ENCODE measurements at places on chromosomes 5 and 9.

DNA sequence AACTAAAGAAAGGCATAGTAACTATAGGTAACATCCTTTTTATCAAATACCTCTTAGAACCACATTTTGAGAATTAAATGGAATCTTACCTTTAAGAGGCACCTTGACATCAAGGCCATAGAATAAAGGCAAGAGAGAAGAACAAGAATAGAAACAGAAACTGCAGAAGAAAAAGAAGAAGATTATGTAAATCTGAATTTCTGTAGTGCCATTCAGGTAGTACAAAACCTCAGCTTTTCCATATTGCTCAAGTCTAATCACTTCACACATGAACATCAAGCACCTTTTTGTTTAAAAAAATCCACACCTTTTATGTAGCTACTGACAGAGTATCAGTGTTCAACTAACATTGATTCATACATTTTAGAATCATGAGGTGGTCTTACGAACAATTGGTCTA is 91.8 kb upstream of the DPYSL3 start:
- no peak for DNase-seq

- no peak for DNase-seq
Observed at GRCh38 chr9:115200711-115201505, 83.0 kb upstream of the TNC start.

DNA sequence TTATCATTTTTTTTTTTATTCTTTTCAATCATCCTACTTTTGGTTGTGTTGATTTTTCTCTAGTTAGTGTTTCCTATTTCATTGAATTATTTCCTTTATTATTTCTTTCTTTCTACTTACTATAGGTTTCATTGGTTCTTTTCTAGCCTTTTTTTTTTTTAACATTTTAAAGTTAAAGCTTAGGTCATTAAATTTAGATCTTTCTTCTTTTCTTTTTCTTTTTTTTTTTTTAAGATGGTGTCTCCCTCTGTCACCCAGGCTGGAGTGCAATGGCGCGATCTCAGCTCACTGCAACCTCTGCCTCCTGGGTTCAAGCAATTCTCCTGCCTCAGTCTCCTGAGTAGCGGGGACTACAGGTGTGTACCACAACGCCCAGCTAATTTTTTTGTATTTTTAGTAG is 43.0 kb upstream of the PPP2CA start:
- no peak for DNase-seq

DNA sequence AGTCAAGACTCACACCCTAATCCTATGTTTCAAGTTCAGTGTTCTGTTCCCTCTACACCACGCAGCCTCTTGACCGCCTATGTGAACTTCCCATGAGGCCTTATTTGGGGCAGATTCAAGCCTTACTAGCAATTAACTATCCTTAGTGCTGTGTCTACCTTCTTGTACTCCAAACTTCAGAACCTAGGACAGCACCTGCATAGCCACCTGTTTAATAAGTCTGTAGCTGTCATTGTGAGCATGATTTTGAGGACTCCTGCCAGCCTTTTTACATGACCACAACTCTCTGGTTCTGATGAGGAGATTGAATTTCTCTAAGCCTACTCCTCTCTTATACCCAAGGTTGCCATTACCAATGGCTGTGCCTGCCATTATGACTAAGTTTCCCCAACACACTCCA is 50.8 kb upstream of the PCSK1 start:
- DNase-seq, result no peak

DNA sequence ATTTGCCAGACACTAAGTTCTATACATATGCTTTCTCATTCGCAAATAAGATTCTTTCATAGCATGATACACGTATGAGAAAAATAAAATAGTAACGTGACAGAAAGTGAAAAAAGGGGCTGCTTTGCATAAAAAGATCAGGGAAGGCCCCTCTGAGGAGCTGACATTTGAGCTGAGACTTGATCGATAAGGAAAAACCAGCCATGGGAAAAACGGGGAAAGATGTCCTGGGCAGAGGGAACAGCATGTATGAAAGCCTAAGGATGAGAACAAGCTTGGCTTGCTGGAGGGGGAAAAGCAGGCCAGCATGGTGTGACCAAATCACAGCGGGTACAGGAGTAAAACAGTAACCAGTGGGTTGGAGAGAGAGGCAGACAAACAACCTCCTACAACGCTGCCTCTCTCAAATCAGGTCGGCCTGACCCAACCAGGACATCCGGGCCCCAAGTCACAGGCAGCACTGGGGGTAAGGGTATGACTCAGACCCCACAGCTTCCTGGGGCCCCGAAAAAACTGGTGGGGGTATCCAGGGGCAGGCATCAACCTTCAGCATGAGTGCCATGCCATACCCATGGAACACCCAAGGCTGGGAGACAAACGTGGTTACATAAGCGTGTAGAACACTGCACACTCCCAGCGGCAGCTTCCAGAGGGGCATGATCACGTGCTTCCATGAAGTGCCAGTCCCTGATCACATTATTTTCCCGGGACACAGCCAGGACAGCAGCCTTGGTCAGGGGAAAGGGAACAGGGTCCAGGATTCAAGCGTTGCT is 2.2 kb downstream of the TNIP1 start:
- DNase-seq, result peak; percentile 65

GRCh38 chr5:78586251-78586650 is 62.3 kb downstream of the LHFPL2 start:
- DNase-seq, result no peak

DNA sequence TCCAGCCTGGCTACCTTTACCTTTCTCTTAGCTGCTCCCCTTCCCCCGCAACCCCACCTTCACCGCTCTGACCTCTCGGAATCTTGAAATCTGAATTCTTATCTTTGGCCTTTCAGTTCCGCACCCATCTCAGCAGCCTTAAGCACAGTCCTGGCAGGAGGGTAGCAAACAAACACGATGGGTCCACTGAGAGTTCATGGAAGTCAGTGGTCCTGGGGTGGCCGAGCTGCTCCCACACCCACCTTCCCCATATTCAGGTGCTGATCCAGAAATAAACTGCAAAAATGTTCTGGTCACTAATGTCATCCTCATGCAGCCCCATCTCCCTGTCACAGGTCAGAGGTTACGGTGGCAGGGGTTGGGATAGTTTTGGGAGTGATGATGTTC is 59.6 kb upstream of the TBC1D2 start:
- DNase-seq, result no peak

GRCh38 chr5:157521704-157522029 is 53.9 kb downstream of the ADAM19 start:
- no peak for DNase-seq

DNA sequence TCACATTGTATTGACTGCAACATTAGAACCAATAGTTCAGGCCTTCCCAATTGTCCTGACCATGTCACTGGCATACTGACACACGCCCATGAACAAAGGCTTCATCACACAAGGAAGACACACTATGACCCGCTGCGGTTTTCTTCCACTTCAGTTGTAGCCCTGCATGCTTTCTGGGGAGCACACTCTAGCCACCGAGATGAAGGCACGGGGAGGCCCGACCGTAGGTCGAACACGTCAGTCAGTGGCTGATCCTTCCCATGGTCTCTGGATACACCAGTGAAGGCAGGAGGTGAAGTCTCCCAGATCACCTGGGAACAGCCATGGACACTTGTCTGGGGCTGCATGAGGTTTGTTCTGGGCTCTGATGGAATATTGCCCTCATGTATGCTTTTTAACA is 224.7 kb downstream of the FSTL4 start:
- DNase-seq, result no peak

- no peak for DNase-seq
Observed at GRCh38 chr5:6080930-6081726, 297.2 kb downstream of the MED10 start.

GRCh38 chr5:59020611-59021285 is 437.9 kb downstream of the RAB3C start:
- DNase-seq, result no peak

- no peak for DNase-seq
Observed at GRCh38 chr9:115213818-115214334, 95.9 kb upstream of the TNC start.

DNA sequence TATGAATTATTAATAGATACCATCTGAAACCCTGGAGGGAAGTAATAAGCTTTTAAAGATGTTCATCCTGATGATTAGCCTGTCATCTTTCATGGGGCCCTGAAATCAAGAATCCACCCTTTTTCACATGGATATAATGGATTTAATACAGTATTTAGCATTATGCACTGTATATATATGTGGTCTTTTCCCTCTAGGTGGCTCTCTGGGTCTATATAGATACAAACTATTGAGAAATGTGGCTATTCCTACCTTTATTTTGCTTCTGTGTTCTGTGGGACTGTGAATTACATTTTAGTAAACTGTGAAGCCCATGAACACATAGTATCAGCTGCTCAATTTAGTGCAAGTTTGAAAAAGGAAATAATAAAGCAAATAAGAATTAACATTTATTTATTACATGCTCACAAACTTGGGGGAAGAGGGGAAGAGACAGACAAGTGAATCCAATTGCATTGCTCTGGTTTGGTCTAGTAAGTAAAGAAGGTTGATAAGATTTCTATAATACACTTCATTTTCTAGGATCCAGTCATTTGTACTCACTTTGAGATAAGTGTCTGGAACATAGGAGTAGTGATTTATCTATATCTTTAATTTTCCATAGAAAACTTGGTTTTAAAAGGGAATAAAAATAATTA is 112.2 kb downstream of the SCAMP1 start:
- DNase-seq, result no peak

DNA sequence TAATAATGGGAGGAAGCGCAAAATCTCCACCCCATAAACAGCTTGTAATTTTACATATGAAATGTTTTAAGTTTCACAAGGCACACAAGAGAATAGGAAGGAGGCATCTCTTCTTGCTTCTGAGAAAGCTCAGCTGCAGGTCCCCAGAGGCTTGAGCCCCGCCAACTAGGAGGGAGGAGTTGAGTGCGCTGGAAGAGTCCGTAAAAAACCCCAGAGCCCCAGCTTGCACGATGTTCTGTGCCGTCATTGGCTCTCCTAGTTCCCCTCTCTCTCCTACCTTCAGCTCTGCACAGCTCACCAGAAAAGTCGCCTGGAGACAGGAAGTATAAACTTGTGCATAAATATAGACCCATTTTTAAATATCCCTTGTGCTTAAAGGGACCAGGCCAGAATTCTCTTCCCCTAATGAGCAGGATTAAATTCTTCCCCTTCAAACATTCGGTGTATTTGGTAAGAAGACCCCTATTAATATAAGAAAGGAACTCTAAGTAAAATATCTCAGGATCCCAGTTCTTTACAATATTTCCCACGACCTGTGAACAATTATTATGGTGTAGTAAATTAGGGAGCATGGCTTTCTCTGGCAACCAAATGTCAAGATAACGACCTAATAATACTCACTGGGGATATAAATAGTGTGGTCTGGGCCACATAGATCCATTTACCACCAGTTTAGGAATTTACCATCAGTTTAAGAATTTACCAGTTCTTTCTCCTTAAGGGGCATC is 13.7 kb downstream of the GLRX start:
- DNase-seq, result peak; percentile 75

DNA sequence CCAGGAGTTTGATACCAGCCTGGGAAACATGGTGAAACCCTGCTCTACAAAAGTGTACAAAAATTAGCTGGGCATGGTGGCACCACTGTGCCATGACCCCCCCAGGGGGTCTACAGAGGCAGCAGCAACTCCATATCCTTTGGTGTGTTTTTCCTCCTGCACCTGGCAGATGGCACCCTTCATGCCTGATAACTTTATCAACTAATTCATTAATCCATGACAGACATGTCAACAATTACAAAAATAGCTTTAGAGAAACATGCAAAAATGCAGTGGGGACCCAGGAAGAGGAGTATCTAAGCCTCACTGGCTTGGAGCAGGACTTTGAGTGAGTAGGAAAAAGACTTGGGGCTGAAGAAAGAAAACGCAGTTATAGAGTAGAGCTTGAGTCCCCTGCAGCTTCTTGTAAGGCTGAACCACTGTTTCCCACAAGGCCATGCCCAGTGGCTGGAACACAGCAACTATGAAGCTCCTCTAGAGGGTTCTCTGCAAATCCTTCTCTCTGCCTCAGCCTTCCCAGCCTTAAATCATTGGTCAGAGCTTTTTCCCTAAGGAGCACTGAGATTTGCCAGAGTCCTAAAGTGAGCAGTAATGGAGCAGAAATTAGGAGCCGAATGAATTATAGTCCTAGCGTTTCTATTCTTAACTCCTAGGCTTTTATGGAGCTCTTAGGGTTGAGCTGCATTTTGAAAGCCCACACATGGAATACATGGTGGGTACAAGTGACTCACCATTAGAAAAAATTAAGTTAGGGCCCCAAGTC is 25.5 kb upstream of the B4GALT1 start:
- DNase-seq, result no peak

DNA sequence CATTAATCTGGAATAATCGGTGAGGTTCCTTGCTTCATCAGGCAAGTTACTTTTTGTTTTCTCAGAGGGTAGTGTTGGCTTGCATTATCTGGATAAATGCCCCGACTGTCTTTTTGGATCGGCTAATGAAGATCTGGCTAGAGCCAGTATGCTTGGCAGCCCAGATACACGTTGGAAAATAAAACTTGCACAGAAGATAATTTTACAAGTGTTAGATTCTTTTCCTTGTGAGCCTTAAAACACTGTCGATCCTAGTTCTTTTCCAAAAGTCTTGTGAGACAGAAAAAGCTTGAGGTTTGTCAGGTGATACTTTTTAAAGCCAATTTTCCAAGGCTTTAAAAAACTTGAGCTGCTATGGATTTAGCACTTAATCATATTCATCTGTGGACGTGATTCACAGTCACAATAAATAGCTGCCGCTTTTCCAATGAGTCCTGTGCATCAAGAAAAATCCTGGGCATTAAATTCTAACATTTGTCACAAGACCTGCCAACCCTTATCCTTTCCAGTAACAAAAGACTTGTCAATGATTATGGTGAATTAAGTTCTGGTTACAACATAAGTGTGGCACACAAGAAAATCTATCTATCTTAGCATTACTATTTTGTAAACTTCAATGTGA is 68.5 kb downstream of the PRLR start:
- no peak for DNase-seq

GRCh38 chr5:432201-432927 is 10.6 kb upstream of the EXOC3 start:
- DNase-seq, result no peak

DNA sequence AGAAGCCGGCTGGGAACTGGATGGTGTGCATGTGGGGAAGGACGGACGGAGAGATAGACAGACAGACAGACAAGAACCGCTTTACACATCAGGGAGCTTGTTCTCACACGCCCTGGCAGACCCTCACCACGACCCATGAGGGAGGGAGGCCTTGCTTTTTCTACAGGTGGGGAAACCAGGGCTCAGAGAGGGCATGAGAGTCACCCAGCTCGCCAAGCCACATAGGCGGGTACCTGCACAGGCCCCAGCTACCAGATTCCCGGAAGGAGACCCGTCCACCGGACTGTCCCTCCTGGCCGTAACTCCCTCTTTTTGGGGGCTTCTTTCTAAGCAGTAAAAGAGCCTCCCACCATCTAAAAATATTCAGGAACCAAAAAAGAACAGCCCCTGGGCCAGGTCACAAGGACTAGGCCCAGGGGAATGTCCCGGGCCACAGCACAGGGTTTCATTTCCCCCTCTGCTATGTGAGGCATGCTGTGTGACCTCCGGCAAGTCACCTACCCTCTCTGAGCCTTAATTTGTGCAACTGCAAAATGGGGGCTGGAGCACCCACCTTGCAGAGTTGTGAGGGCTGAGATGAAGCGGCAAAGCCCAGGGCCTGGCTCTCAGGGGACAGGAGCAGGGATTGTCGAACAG is 84.4 kb upstream of the SARDH start:
- DNase-seq, result no peak

All from activated CD8-positive, alpha-beta memory T cell treated with anti-CD3 and anti-CD28 coated beads, Interleukin-2, amount 50 U/mL, for 4 hours (primary cell).